Sigmoid colon (tissue), 7 donors: ENCODE measurements at places on chromosomes 3 and 15.
A peak's percentile ranks its signal among the peaks of the same experiment; 100 is the strongest.

DNA sequence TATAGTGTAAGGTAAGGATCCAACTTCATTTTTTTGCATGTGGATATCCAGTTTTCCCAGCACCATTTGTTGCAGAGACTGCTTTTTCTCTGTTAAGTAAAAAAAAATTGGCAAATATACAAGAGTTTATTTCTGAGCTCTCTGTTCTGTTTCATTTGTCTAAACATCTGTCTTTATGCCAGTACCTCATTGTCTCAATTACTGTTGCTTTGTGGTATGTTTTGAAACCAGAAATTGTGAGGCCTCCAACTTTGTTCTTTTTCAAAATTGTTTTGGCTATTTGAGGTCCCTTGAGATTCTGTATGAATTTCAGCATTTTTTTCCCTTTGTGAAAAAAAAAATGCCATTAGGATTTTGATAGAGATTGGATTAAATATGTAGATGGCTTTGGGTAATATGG, 150.5 kb downstream of the MINAR1 start:
- DNase-seq: no peak

- peak; percentile 11 for DNase-seq
These were observed 122.3 kb upstream of the PRR20G start for GRCh38 chr3:127410137-127410488.

DNA sequence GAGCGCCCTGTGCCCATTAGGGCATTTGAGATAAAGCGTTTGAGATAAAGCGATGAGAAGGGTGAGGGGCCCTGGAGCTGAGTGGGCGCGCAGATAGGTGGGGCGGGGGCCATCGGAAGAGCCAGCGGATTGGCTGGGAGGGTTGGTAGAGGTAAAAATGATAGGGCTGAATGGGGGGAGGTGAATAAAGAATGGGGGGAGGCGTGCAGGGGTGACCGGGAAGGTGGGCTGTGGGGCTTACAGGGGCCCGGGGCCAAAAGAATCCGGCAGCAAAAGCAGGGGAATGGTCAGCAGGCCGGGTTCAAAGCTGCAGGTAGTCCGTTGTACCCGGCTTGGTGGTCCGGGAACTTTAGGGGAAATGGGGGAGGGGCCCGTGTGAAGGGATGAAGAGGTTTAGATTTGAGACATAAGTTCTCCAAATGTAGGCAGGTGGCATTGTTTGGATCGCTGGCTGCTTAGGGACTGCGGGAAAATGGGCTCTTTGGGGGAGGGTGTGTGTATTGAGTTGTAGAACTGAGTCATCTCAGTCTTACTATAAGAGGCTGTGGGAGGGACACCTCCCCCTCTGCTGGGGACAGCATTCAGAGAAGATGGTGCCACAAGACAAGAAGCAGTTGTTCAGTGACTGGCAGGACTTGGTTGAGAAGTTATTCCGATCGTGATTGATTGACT, 610 bp downstream of the ARID3B start:
- DNase-seq: peak; percentile 69

GRCh38 chr3:195889870-195890295, 18.5 kb downstream of the TNK2 start:
- no peak for DNase-seq

DNA sequence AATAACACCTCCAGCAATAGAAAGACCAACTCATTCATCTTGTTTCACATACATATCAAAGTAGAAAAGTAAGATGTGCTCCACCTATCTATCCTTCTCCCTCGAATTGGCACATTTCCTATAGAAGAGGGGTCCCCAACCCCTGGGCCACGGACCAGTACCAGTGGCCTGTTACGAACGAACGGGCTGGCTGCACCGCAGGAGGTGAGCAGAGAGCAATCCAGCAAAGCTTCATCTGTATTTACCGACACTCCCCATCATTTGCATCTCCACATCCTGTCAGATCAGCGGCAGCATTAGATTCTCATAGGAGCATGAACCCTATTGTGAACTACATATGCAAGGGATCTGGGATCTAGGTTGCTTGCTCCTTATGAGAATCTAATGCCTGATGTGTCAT, 95.0 kb upstream of the CGNL1 start:
- DNase-seq: no peak

- no peak for DNase-seq
These were observed 542.4 kb downstream of the RBMS3 start for GRCh38 chr3:29823233-29823632.

DNA sequence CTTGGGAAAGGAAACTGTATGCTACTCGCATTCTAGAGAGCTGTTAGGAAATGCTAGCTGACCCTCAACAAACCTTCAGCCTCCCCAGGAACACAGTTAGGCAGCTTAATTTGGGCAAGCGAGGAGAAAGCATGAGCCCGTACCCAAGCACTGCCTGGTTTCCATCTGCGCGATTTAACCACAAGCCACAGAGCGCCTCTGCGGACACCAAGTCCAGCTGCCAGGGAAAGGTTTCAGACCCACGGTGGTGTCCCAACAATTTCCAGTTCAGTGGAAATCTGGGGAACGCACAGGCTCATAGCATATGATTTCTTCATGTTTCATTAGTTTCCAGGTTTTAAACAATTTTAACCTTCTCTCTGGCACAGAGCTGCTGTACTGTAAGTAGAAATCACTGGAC, 617.6 kb downstream of the FHIT start:
- DNase-seq: no peak

DNA sequence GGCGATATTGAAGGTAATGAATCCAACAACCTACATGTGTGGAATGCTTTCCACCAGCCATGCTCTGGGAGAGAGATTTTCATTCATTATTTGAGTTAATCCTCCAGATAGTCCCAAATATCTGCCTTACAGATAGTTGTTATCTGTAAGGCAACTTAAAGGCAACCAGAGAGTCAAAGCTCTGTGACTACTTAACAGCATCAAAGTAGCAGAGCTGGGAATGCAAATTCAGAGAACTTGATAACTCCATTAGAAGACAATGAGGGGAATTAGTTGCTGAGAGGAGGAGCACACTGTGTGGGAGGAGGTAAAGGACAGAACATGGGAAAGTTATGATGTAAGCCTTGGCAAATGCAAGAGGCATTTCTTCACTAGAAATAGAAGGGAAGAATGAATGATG, 10.5 kb upstream of the CRBN start:
- DNase-seq: no peak

GRCh38 chr3:146115619-146116018, 45.4 kb downstream of the PLOD2 start:
- no peak for DNase-seq

DNA sequence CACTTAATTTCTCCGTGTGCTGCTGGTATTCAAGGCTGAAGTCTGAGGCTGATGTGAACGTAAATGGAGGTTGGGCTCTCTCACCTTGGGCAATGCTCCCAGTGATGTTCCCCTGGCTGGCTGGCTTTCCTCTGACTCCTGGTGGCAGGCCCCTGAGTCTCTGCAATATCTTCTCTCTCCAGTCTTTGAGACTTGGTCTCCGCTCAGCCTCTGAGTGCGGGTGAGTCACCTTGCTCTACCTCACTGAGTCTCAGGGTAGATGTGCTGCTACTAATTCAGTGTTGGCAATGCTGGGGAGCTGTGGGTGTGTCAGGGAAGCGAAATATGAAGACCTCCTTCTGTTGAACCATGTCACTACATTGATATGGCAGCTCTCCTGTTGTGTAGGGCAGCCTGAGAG, 31.3 kb upstream of the TRIM59 start:
- DNase-seq: no peak

DNA sequence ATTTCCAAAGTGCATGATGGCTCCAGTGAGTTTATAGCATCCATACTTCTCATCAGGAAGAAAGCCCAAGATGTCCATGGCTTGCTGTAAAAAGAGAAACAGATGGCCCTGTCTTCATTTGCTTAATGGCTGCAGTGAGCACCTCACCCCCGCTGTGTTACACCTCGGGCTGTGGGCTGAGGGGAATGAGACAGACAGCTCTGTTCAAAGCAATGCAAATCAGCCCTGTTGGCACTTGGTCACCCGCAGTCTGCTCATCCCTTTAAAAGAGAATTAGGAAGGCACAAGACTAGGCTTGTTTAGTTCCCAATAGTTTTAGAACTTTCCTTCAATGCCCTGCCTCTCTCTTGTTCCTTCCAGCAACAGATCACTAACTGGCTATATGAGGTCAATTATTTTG, 25.2 kb downstream of the MYH15 start:
- DNase-seq: no peak

DNA sequence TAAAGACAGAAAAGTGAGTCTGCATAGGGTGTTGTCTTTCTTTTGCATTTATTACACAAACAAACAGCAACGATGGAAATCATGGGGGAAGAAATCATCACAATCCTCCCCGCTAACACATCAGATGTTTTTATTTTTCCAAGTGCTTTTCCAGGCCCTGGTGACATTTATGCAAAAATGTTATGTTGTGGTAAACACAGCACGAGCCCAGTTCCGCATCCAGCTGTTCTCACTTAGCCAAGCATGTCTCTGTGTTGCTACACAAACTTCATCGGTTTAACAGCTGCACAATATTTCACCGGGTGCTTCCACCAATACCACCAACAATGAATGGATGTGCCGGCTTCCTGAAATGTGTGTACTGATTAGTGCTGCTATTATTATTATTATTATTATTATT, 53.7 kb upstream of the ABHD17C start:
- no peak for DNase-seq

DNA sequence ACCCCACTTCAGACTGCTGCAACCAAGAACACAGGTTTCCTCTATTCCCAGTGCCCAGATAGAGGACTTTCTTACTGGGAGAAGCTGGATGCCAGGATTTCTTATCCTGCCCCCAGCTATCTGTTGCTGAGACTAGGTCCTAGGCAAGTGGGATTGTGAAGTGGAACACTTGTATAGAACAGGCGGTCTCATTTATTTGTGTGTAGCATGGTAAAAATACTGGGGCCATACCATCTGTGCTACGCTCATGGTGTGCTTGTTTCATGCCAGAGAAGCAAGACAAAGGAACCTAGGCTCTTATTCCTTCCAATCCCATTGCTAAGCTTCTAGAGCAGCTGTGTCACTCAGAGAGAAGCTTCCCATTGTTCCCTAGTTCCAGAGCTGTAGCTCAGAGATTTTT, 191.5 kb upstream of the EPHA6 start:
- no peak for DNase-seq

DNA sequence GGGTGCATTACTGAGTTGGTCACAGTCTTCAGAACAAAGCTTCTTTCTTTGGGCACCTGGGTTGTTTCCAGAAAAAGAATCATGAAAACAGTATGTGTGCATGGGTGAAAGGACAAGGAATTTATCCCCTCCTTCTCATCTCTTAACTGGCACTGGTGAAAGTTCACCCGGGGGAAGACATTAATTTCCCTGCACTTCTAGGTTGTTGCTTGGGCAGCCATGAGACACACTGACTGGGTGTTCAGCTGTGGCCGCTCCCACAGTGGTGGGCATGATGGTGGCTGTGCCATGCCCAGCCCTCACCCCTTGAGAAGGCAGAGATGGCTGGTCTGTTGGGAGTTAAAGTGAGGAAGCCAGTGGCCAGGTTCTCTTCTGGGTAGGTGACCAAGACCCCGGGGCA, 16.6 kb upstream of the KY start:
- DNase-seq: no peak

- no peak for DNase-seq
These were observed 15.3 kb downstream of the RLBP1 start for GRCh38 chr15:89205991-89206585.

GRCh38 chr3:138445236-138445635, 10.8 kb downstream of the ESYT3 start:
- DNase-seq: no peak

DNA sequence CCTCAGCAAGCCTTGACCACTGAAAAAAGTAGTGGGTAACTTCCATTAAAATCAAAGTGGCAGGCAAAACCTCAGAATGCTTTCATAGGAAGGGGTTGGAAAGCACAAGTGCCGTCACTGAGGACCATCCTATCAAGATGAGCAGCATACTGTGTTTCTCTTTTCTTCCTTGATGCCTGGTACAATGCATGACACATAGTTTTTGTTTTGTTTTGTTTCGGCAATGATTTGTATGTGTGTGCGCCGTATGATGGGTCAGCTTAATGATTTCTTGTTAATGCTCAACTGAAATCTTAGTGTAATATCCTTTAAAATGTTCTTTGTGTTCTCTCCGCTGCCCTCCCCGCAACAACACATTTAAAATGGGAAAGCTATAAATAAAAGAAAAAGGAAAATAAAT, 476.4 kb upstream of the KCNMB2 start:
- no peak for DNase-seq

GRCh38 chr15:69782809-69783208, 314.9 kb downstream of the TLE3 start:
- no peak for DNase-seq

DNA sequence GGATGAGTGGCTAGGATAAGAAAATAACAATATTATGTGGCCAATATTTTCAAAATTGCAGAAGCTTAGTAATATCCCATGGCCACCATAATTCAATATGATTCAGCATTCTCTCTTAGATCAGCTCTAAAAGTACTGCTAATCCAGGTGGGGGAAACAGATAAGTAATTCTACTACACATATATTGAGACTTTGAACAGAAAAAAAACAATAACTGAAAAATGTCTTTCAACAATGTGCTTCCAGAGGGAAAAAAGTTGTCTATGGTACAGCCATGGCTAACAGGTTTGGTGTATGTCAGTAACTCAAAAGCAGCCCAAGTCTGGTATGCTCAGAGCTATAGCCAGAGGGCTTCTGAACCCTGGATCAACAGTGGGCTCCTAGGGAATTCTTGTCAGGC, 42.4 kb upstream of the PPIB start:
- DNase-seq: no peak
